ENCODE measurements at places on chromosomes 7 and 10.

DNA sequence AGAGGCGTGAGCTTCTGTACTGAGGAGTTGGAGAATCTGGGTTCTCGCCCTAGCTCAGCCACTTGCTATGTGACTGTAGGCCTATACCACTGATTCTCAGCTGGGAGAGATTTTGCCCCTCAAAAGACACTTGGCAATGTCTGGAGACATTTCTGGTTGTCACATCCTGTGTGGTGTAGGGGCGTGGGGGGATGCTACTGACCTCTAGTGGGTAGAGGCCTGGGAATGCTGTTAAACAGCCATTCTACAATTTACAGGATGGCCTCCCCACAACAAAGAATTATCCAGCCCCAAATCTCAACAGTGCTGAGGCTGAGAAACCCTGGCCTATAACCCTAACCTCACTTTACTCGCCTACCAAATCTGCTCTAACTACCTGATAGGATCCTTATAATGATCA, 58.8 kb upstream of the GAD2 start:
- DNase-seq, result no peak

DNA sequence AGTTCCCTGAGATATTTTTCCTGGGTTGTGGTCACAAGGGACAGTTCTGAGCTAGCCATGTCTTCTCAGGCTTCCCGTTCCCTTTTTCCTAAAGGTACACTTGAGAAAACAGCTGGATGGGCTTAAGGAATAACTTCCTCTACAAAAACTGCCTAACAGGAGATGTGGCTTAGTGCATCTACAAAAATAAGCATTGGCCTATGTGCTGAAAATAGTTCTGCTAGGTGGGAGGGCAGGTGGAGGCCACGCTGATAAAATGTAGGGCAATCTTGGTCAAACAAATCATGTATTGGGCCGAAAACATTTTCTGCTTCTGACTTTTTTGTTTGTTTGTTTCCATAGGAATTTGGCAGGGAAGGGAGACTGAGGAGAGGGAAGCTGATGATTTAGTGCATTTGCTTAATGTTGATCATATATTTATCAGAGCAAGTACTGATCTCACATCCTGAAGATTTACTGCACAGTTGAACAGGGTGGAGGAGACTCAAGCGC, 409.4 kb upstream of the FZD8 start:
- DNase-seq, result no peak

GRCh38 chr7:92053312-92053711, 81.0 kb downstream of the CYP51A1 start:
- DNase-seq, result no peak

GRCh38 chr10:62000037-62000603, 98.6 kb downstream of the ARID5B start:
- no peak for DNase-seq

GRCh38 chr10:128873411-128874054, 593.5 kb upstream of the MGMT start:
- DNase-seq, result no peak
